ENCODE measurements at places on chromosomes 4 and X.

DNA sequence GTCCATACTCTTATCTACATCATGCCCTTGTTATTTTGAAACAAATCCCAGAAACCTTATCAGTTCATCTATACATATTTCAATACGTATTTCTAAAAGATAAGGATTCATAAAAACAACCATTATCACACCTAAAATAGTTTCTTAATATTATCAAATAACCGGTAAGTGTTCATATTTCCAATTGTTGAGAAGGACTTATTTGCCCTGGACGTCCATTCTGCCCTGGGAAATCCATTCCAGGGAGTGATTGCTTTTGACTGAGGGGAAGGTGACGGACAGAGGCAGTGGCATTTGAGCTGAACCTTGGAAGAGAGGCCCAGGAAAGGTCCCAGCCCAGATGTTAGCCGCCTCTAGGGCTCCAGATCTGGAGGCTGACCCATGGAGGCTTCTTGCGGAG is 49.6 kb downstream of the STARD8 start:
- DNase-seq = no peak

- DNase-seq = no peak
Observed at GRCh38 chr4:121278811-121279368, 101.9 kb downstream of the QRFPR start.

DNA sequence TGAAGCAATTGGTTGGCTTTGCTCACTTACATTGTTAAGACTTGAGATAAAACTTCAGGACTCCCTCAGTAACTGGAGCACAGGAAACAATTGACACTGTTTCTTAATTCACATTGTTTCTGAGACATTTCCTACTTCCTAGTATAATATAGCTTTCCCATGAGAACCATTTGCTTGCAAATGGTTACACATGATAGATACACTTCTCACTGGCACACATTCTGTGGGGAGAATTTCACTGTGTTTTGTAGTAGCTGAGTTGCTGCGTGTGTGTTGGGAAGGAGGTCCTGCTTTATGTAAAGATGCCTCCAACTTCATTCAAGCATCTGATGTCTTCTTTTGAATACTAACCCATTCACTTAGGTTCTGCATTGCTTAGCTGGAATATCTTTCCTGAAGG is 85.3 kb upstream of the SLC4A4 start:
- DNase-seq = no peak

GRCh38 chr4:120865985-120866384 is 56.5 kb downstream of the PRDM5 start:
- DNase-seq = no peak

DNA sequence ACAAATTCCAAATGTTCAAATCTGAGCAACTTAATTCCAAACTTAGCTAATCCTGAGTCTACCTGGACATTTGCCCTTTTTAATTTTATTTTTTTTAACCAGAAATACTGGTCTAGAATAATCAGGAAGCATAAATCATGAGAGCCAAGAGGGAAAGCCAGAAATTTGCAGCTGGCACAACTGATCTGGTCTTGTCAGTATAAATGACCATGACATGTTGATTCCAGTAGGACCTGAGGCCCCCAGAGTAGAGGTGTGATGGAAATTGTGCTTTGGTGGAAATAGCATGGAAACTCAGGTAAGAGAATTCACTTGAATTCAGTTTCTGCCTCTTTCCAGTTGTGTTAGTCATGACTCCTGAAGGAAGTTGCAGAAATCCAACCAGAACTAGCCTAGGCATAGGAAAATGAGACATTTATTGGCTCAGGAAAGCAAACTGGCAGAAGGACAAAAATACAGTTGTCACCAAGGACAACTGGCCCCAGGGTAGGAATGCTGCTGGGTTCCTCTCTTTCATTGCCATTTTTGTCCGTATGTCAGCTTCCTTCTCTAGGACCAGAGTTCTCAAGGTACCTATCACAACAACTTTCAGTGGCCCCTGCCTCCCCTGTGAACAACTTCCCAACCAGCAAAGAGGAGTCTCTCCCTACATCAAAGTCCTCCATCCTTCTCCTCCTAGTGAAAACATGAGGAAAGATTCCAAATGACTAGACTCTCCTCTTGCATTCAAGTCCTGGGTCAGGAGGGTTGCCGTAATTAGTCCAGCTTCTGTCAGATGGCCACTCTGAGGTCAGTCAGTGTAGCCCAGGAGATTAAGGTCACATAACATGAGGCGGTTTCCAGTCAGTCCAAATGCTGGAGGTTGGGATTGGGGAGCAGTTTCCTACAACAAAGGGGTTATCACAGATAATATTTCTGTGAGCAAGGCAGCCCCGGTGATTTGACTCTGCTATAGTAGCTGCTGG is 29.3 kb upstream of the MYOZ2 start:
- DNase-seq = no peak

- DNase-seq = no peak
Observed at GRCh38 chr4:163878336-163879121, 384.0 kb downstream of the TMA16 start.

- peak; percentile 74 for DNase-seq
Observed at GRCh38 chr4:56301181-56301996, 85.9 kb downstream of the AASDH start.

- DNase-seq = no peak
Observed at GRCh38 chrX:130330706-130331105, 9.0 kb upstream of the SLC25A14 start.

GRCh38 chrX:133918361-133918771 is 67.0 kb downstream of the GPC3 start:
- DNase-seq = no peak

- DNase-seq = no peak
Observed at GRCh38 chrX:121360280-121360679, 312.9 kb downstream of the GLUD2 start.

- DNase-seq = peak; percentile 36
Observed at GRCh38 chrX:70434352-70434866, 10.2 kb upstream of the DLG3 start.

DNA sequence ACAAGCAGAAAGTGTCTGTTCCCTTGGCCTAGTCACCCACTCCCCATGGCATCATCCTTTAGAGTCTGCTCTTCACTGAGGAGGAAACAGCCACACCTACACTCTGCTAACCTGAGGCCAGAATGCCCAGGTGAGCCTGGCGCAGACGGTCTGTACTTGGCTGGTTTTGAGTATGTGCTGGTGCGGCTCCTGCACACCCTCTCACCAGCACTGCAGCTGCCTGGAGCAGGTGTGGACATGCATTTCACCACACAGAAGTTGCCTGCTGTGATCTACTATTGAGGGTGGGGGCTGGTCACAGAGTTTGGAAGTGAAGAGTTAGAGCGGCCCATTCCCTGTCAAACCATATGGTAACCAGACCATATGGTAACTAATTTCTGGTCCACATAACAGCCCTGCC is 39.5 kb downstream of the KANTR start:
- no peak for DNase-seq

DNA sequence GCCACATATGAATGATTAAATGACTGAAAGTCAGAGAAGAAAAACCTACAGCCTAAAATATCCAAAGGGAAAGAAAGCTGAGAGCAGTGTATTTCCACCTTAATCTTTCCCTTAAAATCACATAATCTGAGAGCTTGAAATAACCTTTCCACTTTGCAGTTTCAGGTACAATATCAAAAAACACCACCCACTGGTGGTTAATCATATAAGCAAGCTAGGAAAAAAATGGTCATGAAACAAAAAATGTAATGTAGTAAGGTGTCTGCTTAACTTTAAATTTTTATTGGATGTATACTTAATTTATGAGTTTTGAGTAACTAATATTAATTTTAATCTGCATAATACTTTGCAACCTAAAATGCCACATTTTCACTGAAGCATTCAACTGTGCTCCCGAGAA is 3.2 kb downstream of the PRDM5 start:
- no peak for DNase-seq

DNA sequence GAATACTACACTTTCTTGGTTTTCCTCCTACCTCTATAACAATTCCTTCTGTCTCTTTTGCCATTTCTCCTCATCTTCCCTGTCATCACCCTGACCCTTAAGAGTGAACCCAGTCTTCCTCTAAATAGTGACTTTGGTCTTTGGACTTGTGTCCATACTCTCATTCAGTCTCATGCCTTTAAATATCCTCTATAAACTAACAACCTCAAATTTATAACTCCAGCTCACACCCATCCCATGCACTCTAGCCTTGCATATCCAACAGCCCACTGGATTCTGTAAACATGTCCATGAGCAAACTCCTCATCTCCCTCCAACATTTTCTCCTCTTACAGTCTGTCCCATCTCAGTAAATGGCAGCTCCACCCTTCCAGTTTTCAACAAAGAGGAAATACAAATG is 15.0 kb downstream of the BCLAF3 start:
- no peak for DNase-seq

DNA sequence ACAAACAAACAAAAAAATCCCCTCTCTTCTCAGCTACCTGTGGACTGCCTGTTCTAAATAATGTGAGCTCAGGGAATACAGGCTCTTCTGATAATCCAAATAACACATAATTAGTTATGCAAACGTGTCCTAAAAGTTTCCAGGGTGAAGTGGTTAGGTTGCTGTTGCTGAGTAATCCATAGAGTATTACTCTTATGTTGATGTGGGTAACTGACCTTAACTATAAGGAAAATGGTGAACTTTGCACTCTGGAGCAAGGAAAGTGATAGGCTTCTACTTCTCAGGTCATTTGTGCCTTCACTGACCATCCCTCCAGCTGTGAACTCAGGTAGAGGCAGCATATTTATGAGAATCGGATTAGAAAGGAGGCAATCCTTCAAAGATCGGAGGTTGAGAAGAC is 19.9 kb downstream of the MSN start:
- no peak for DNase-seq

GRCh38 chrX:124232523-124233201 is 99.8 kb upstream of the TEX13D start:
- no peak for DNase-seq

DNA sequence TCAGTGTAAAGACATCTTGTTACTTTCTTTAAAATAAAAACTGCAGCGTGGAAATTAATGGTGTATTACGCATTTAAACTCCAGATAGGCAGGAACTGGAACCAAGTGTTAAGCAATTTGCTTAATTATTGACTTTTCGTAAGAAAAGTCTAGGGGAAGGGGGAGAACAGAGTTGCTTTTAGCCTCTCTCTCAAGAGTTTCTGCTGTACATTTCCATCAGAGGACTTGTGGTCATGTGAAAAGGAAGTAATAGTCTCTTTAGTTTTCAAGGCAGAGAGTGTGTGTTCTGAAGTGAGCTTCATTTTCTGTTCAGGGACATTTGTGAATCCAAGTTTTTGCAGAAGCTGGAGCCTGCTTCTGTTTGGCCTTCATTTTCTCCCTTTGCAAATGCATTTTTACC is 127.2 kb downstream of the UBE2K start:
- no peak for DNase-seq

DNA sequence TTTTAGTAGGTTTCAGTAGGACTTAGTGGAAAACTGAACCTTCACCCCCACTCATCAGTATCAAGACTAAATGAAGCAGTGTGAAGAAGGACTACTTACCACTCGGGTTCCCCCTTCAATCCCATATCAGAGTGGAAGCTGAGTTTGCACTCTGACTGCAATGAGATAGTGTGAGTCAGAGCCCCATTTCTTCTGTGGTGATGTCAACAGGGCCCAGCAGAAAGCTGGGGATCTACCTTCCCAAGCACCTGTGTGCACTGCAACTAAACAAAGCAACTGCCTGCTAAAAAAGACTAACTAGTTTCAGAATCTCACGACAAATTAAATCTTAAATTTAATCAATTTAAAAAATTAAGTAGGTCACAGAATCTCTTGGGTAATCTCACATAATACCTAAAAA is 1837.0 kb upstream of the PCDH7 start:
- no peak for DNase-seq

GRCh38 chr4:139889264-139889663 is 223.6 kb downstream of the MGST2 start:
- no peak for DNase-seq

GRCh38 chrX:67334323-67334722 is 209.5 kb upstream of the AR start:
- no peak for DNase-seq

GRCh38 chrX:151488677-151489076 is 74.8 kb upstream of the PASD1 start:
- no peak for DNase-seq

- DNase-seq = no peak
Observed at GRCh38 chr4:17785858-17786257, 4.4 kb upstream of the FAM184B start.

DNA sequence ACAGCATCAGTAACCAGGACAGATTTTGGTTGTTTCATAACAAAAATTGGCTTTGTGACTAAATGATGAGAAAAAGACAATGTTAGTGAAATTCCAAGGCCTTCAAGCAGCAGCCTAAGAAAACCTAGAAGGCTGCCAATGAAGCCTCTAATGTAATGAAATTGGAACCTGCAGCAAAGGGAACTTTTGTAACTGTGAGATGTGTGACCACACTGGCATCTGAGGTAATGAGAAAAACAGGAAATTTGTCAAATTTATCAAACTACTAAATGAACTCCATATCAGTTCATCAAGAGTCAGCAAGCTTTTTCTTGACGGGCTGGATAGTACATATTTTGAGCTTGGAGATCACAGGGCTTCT is 30.4 kb upstream of the EMCN start:
- no peak for DNase-seq

DNA sequence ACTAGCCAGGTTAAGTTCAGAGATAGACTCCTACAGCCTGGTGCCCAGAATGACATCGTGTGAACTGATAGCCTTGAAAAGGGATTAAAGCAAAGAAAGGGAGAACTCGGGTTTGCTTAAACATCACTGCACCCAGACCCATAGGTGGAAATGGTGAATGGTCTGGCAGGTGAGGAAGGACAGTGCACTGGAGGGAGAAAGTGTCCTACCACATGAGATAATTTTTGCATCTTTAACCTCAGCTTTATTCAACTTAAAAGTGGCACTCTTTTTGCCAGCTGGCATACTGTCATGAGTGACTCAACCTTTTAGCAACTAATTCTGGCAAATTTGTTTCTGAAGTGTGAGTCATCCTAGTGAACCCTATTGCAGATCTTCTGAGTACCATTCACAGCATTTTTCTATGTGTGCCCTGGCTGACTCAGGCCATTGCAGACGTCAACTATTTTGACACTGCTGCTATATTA is 53.0 kb upstream of the DAPP1 start:
- peak; percentile 80 for DNase-seq

DNA sequence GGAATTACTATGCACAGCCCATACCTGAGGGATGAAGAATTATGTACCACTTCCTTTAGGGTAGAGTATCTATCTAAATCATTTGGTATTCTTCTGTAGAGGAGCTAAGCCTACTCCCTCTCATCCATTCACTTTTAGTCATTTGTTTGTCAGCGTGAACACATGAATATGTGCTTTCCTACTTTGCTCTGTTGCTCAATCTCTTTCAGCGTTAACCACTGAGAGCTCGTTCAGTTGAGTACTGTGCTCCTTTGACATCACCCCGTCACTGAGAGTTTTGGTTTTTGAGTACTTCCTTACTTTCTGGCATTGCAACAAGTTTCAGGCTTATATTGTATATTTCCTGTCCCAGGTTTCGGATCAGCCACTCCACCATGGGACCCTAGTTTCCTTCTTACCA is 700.6 kb downstream of the NLGN4X start:
- no peak for DNase-seq

Data from skeletal muscle cell (primary cell).